ENCODE measurements at places on chromosomes 2 and 18. TPM values are rescaled to one million over a fixed set of nuclear protein-coding genes. Genes with fewer than 3 reads are reported as not detected.

DNA sequence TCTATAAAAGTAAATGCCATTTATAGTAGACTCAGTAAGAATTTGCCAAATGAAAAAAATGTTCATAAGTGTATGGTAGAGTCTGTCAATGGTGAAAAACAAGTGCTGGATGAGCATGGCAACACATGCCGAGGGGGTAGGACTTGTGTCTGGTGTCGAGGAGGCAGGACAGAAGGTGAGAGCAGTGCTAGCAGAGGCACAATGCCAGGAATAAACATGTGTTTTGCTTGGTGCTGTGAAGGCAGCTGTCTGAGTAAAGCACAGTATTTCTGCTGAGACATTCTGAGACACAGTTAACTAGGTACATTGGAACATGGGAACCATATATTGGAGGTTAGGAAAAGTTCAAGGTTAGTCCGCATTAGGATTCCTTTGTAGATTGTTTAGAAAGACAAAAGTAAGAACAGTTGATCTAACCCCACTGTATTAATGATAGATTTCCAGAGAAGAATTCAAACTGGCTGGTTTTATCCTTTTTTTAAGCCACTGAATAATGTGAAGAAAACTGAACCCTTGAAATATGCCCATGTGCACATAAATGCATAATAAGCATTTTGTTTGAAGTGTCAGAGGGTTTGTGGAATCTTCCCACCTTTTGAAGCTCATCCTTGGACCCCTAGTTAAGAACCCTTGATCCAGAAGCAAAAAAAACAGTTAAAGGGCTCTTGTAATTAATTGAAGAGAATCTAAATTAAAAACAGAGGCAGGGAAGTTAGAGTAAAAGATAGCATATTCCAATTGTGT is 7.1 kb downstream of the RBM45 start:
- peaks cover 21% of the 10 kb centered on the region for H3K36me3 ChIP-seq
- peak; percentile 26 for DNase-seq
- H3K27me3 ChIP-seq: no peaks in the 10 kb centered on the region
- H3K4me3 ChIP-seq: no peak overlapping the region
- no peak overlapping the region for H3K27ac ChIP-seq

DNA sequence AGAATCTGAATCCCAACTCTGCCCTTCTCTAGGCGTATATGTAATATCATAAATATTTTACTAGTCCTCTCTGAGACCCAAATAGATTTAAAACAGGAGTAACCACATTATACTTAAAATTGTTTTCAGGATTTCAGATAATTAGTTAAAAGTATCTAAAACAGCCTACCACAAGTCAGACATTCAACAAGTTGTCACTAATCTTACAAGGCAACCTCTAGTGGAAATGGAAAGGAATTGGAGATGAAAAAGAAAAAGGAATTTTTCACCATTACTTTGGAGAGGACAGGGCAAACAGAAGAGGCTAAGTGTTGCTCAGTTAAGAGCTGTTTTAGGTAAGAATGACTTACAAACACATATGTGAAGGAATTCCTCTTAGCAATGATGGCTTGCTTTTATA is 11.4 kb downstream of the CUL3 start:
- no peak for DNase-seq
- H3K4me1 ChIP-seq: peaks cover 4% of the 10 kb centered on the region
- no peak overlapping the region for H3K27ac ChIP-seq
- H3K4me3 ChIP-seq: no peak overlapping the region

GRCh38 chr2:232955856-232956255 is 57.2 kb downstream of the NGEF start:
- no peaks in the 10 kb centered on the region for H3K36me3 ChIP-seq
- no peaks in the 10 kb centered on the region for H3K4me1 ChIP-seq
- H3K27me3 ChIP-seq: peaks cover 3% of the 10 kb centered on the region

The HOXD3 gene
- total RNA-seq: 2.1 TPM

- H3K27ac ChIP-seq: no peak overlapping the region
- no peak overlapping the region for H3K4me3 ChIP-seq
- no peaks in the 10 kb centered on the region for H3K27me3 ChIP-seq
- DNase-seq: no peak
Observed at GRCh38 chr18:23126376-23127056, 8.8 kb upstream of the CABLES1 start.

DNA sequence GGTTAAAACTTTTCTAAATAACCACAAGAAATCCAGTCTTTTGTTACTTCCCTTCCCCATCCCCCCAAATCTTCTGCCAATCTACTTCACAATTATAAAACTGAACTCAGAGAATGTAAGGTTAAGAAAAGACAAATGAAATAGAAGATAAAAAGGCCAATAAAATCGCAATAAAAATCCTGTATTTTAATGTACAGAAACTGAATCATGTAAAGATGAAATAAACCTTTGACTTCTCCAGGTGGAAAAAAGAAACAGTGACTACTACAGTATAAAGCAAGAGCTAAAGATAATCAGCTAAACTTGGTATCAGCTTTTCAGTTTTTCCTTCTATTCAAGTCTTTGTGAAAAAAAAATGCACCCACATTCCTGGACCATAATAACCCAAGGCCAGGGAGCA is 1.7 kb downstream of the SYT4 start:
- H3K27me3 ChIP-seq: peaks cover 3% of the 10 kb centered on the region
- H3K36me3 ChIP-seq: no peaks in the 10 kb centered on the region
- DNase-seq: no peak
- no peaks in the 10 kb centered on the region for H3K4me1 ChIP-seq
- H3K27ac ChIP-seq: no peak overlapping the region
